Hypothalamus (tissue), 51 donors: ENCODE measurements at places on chromosomes 4 and X.

DNA sequence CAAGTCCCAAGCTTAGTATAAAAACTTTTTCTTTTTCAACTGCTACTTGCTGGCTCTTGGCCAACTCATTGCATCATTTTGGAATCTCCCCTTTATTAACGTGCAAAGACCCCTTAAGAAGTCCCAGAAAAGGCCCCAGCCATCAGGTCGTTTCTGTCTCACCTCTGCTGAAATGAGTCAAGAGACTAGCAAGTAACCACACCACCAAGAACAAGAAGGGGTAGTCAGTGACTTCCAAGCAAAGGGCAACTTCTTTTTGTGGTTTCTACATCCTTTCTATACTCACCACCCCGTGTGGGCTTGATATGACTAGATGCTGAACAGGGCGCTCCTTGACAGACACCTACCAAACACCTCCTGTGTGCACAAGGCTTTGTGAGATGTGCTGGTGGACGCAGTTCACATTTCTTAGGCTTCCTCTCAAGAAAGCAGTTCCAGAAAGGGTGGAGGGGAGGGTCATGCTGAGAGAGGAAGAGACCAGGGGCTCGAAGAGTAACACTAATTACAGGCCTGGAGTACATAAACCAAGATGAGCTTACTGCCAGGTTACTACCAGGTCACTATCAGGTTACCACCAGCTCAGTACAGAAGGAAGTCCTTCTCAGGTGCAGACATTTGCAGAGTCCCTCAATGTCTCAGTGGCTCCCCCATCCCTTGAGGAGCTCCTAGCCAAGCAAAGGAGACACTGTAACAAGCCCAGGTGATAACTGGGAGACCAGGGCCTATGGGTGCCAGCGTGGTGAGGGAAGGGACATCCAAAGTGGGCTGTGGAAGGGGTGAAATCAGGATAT lies 19.3 kb downstream of the JAKMIP1 start:
- DNase-seq = no peak

DNA sequence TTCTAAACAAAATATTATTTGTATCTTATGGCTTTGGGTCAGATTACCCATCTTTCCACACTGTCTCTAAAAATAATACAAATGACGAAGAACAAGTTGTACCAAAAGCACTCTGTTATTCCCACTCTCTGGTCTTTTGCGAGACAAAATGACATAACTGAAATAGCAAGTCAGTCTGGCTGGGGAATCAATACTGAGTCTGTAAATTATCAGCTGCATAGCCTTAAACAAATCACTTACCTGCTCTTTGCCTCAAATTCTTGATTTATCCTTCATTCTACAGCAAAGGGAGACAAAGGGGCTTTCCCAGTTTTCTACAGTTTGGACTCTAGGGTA lies 40.9 kb downstream of the SOWAHB start:
- DNase-seq = no peak

DNA sequence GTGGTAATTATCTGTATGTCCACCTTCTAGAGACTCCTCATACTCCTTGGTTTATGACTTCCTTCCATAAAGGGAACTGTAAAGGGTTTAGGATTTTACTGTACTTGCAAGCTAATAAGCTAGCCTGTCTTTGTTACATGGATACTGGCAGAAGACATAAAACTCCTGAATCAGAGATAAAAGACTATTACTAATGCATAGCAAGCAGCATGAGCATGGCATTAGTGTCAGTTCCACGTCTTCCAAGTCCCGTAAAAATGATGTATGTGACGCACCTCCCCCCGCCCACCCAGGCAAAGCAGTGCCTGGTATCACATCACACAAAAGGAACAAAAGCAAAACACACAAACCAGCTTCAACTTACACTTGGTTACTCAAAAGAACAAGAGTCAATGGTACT lies 71.0 kb downstream of the SLC10A6 start:
- DNase-seq = no peak

GRCh38 chrX:78321809-78322208 lies 5.6 kb downstream of the CYSLTR1 start:
- no peak for DNase-seq

GRCh38 chrX:124462931-124463330 lies 116.6 kb downstream of the SH2D1A start:
- DNase-seq = no peak

DNA sequence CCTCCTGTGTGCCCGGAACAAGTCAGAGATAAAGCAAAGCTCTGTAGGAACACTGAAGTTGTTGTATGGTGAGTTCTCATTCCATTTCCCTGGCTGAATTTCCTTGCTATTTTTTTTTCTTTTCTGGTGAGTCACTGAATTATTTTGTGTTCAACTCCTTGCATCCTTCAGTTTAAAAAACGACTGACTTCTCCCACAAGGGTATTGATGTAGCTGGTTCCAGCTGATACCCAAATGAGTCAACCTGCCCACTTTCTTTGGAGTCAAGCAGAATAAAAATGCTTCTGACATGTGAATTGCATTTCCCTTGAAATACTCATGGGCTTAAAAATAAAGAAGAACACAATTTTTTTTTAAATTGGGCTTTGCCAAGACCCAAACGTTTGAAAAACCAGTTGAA lies 85.5 kb downstream of the SHOX start:
- no peak for DNase-seq

DNA sequence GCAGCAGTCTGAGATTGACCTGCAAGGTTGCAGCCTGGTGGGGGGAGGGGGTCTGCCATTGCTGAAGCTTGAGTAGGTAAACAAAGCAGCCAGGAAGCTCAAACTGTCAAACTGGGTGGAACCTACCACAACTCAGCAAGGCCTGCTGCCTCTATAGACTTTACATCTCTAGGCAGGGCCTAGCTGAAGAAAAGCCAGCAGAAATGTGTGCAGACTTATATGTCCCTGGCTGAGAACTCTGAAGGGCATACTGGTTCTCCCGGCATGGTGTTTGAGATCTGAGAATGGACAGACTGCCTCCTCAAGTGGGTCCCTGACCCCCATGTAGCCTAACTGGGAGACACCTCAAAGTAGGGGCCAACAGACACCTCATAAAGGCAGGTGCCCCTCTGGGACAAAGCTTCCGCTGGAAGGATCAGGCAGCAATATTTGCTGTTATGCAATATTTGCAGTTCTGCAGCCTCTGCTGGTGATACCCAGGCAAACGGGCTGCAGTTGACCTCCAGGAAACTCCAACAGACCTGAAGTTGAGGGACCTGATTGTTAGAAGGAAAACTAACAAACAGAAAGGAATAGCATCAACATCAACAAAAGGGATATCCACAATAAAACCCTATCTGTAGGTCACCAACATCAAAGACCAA lies 167.6 kb downstream of the GC start:
- DNase-seq = no peak

- DNase-seq = no peak
Measured at GRCh38 chr4:100679926-100680325, 162.1 kb upstream of the EMCN start.

DNA sequence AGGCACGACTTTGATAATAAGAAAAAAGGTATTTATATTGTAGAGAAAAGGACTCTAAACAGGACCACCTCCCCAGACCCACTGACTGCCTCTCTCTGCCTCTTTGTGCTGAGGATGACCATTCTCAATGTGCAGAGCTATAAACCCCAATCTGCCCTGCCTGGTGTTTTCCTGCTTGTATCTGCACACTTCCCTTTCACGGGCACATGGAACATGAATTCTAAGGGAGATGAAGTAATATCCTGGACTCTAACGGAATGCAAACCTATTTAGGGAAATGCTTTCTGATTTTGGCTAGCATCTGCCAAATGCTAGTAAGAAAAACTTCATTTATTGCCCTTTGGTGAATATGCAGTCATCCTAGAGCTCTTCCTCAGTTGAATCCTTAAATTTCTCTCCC lies 2.4 kb downstream of the DIPK2B start:
- DNase-seq = no peak

- DNase-seq = no peak
Measured at GRCh38 chrX:85685843-85686242, 306.4 kb upstream of the POF1B start.

DNA sequence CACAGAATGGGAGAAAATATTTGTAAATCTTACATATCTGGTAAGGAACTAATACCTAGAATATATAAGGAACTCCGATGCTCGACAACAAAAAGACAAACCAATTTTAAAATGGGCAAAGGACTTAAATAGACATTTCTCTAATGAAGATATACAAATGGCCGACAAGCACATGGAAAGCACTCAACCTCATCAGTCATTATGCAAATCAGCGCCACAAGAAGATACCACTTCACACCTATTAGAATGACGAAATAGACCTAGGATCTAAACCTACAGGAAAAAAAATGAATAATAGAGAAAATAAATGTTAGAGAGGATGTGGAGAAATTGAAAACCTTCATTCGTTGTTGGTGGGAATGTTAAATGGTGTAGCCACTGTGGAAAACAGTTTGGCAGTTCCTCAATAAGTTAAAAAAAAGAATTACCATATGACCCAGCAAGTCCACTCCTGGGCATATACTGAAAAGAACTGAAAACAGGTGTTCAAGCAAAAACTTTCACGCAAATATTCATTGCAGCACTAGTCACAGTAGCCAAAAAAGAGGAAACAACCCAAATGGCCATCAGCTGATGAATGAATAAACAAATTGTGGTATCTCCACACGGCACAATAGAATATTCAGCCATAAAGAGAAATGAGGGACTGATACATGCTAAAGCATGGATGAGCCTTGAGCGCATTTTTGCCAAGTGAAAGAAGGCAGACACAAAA lies 57.3 kb upstream of the WDR19 start:
- no peak for DNase-seq

- DNase-seq = no peak
Measured at GRCh38 chrX:154019061-154019621, 561 bp downstream of the IRAK1 start.
